ENCODE measurements at places on chromosomes 4 and X.

- no peak for DNase-seq
Measured at GRCh38 chr4:57430726-57431125, 320.5 kb upstream of the IGFBP7 start.

GRCh38 chr4:178752954-178753525, 1310.8 kb upstream of the AGA start:
- DNase-seq: no peak

GRCh38 chrX:49184294-49185281, 1.6 kb downstream of the PRICKLE3 start:
- peak; percentile 83 for DNase-seq

GRCh38 chr4:95243892-95244291, 304.9 kb downstream of the UNC5C start:
- no peak for DNase-seq

- DNase-seq: no peak
Measured at GRCh38 chr4:101157415-101158133, 189.8 kb downstream of the PPP3CA start.

DNA sequence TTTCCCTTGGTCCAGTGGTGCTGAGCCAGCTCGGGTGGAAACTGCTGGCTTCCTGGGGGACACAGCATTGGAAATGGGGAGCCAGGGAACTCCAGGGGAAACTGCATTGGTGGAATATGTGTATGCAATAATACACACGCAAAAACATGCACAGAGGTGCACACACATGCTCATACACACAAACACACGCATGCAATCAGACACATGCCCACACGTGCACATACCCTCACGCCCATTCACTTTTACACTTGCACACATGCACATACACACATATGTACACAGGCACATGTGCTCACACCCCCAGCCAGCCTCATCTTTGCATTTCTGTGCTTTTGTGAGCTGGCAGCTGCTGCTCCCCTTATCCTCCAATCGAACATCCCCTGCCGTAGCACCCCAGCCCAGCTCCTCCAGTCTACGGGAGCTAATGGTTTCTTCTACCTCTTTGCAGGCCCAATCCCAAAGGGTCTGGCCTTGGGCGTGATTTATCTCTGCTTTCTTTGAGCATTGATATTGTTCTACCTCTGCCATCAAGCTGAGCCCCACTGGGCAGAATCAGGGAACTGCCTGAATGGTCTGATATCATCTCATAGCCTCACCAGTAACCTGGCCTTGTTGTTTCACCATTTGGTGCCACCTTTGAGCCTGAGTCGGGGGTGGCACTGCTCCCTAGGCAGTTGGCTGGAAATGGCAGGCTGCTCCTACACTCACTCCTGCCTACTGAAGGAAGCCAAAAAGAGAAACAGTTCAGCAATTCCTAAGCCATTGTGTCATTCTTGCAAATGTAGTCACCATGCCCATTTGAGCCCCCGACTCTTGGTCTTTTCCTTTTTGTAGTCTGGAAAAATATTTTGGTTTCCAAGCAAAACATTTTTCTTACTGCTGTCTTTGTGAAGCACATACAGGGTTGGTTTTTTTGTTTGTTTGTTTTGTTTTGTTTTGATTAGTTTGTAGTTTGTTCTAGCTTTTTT, 104.4 kb upstream of the MAMLD1 start:
- peak; percentile 31 for DNase-seq

GRCh38 chrX:118727686-118728339, 407 bp downstream of the IL13RA1 start:
- DNase-seq: no peak

GRCh38 chr4:123110147-123110546, 187.8 kb upstream of the NUDT6 start:
- DNase-seq: no peak

- DNase-seq: peak; percentile 96
Measured at GRCh38 chr4:150237110-150237872, 159.0 kb downstream of the DCLK2 start.

- peak; percentile 80 for DNase-seq
Measured at GRCh38 chr4:76781698-76782595, 116.0 kb downstream of the SOWAHB start.

- DNase-seq: no peak
Measured at GRCh38 chrX:53241558-53241957, 16.6 kb upstream of the KDM5C start.

- peak; percentile 74 for DNase-seq
Measured at GRCh38 chr4:31518796-31519250, 798.7 kb downstream of the PCDH7 start.

DNA sequence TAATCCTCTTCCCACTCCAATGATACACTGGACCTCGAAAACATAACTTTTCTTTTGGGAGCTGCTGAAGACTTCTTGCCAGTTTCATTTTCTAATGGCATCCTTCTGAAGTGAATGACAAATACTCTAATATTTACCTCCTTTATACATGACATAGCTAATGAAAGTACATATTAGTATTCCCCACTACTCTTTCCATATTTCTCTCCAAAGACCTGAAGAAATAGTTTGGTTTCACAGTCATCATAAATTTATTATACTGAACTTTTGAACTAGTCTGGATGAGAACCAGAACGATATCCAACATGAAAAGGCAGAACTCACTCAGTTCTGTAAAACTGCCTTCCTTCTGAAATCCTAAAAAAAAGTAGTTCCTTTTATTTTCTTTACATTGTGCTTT, 139.1 kb downstream of the GPC3 start:
- no peak for DNase-seq

- DNase-seq: no peak
Measured at GRCh38 chr4:85701861-85702321, 226.9 kb downstream of the ARHGAP24 start.

GRCh38 chrX:18441780-18442367, 16.5 kb downstream of the CDKL5 start:
- no peak for DNase-seq

DNA sequence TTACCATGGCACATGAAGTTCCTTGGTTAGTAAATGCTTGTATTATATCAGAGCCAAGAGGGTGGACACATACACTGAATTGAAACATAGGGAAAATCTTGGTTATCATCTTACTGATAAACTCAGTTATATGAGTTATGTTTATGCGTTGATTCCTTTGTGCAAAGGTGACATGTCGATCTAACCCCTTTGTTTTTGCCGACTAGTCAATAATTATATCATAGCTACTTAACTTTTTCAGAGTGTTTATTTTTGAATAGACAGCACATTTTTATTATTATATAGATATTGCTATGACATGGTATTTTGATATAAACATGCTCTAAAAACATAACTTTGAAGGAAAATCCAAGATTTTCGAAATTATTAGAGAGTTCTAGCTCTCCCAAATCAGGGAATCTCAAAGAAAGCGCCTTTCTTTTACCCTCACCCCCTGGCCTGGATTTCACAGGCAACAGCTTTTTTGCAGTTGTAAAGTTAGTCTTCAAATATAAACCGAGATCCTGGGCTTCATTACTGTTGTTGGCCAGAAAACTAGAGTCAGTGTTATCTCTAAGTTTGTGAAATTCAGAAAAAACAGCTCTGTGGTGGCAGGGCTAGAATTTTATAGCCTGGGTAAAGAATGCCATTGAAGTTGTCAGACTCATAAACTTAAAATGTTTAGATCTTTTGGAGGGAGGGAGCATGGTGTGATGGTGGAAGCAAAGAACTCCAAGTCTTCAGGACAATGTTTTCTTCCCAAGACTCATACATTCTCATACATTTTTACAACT, 45.8 kb upstream of the PITX2 start:
- no peak for DNase-seq

GRCh38 chr4:26192899-26193869, 127.6 kb upstream of the RBPJ start:
- no peak for DNase-seq
